ENCODE measurements at places on chromosomes 13 and 19.

DNA sequence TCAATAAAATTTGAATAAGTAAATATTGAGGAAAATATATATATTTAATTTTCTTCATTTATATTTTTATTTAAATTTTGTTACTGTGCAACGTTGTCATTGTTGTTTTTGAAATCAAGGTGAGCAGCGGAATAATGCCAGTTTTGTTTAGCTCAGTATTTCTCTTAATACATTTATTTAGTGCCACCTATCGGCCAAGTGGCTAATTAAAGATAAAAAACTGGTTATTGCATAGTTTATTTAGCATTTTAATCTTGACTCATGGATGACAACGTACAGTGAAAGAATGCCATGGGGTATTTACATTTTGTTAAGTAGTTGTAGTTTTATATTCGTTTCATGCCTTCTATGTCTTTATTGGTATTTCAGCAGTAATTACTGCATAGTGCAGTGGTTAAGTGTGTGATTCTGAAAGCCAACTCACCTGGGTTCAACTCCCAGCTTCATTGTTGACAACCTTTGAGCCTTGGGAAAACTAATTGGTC is 265.9 kb downstream of the MYO16 start:
- peak; percentile 63 for DNase-seq

DNA sequence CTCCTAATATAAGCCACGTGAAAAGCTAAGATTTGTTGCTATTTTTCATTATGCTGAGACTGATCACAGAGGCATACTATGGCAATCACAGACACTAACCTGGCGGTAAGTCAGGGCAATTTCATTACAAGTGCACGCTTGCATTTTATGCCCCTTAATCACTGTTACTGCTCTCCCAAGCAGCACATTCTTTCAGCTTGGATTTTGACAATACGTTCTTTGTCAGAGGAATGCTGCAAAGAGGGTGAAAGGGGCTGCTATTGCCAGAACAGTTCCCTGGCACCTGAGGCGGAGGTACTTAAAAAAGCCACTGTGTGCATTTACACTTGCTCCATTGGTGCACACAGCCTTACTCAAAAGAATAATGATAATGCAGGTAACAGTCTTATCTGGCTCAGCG is 346.6 kb downstream of the RFC3 start:
- DNase-seq: peak; percentile 88

GRCh38 chr13:32019612-32020233 is 11.9 kb upstream of the FRY start:
- DNase-seq: peak; percentile 50

GRCh38 chr19:32869369-32869965 is at the start of gene SLC7A9:
TSS of gene SLC7A9 (minus strand) at chr19:32869767. CDS start at chr19:32868534, 1,233 bp downstream.
- DNase-seq: peak; percentile 23

DNA sequence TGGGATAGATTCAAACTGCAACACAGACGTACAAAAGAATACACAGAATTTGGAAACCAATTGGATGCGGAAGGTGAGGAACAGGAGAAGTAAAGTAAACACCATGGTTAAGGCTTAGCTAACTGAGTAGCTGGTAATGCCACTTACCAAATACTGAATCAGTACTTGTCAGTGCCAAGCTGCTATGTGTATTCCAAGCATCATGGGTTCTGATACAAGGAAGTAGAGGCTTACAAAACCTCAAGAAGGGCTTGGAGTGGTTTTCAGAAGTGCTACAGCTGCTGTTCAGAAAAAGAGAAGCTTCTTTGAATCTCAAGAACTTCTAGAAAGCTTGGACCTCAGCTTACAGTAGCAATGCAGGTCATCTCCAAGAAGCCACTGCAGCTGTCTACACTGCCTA is 35.9 kb upstream of the DCT start:
- DNase-seq: no peak

DNA sequence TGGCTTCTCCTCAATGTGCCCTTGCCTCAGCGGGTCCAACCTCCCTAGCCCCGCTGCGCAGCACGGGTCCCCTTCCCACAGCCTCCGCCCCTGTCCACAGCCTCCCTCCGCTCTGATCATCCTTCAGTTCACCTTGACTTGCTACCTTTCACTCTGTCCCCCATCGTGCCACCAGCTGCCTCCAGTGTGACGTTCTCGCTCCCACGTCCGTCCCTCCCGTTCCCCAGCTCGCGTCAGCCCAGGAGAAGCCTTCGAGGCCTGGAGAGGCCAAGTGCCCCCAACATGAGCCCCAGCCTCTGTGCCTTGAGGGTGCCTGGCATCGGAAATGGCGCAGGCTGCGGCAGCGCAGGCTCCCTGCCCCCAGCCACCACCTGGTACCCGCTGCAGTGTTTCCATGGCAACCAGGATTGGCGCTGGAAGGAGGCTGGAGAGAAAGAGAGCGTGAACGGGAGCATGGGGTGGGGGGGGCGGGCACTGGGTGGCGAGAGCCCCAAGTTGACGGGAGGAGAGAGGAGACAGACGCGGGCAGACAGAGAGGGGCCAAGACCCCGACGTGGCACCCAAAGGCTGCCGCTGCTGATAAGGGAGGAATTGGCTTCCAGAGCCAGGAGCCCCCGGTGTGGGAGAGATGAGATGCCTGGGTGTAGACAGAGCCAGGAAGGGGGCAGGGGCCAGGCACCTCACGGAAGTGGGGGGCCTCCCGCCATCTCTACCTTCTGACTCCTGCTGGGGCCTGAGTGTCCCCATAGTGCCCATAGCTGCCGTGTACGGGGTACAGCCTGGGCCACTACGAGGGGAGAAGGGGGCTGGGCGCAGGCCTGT is 844 bp upstream of the ASPDH start:
- no peak for DNase-seq

DNA sequence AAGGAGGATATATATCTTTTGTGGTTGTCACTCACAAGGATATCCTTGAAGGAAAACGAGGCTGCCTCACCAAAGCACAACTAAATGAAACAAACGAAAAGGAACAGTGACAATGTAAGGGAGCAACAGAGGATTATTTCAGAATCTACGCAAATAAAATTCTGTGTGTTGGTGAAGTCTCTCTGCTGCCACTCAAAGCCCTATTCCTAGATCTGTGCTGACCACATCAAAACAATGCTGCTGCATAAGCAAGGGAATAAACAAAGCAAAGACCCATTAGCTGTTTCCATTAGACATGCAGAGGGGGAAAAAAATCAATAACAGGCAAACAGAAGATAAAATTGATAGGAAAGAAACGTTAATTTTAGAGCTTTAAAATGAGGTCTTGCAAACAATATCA is 204.4 kb downstream of the MZT1 start:
- no peak for DNase-seq

DNA sequence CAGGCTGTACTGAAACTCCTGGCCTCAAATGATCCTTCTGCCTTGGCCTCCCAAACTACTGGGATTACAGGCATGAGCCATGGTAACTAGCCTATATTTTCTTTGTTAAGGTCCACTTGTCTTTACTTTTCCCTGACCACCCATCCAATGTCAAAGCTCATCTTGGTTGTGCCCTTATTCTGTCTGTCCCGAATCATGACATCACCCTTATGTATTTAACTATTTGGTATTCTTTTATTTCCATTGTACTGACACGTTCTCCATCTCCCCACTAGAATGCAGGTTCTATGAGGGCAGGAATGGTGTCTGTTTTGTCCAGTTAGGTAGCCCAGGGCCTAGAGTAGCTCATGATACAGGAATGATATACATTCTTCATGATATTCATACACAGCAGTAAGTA is 104.8 kb downstream of the ZNF536 start:
- DNase-seq: no peak

- no peak for DNase-seq
Measured at GRCh38 chr19:47545061-47545948, 27.6 kb downstream of the ZNF541 start.

- peak; percentile 82 for DNase-seq
Measured at GRCh38 chr19:41296433-41296871, 13.5 kb upstream of the CCDC97 start.

- DNase-seq: peak; percentile 97
Measured at GRCh38 chr13:113410472-113411201, 42.7 kb downstream of the ADPRHL1 start.

DNA sequence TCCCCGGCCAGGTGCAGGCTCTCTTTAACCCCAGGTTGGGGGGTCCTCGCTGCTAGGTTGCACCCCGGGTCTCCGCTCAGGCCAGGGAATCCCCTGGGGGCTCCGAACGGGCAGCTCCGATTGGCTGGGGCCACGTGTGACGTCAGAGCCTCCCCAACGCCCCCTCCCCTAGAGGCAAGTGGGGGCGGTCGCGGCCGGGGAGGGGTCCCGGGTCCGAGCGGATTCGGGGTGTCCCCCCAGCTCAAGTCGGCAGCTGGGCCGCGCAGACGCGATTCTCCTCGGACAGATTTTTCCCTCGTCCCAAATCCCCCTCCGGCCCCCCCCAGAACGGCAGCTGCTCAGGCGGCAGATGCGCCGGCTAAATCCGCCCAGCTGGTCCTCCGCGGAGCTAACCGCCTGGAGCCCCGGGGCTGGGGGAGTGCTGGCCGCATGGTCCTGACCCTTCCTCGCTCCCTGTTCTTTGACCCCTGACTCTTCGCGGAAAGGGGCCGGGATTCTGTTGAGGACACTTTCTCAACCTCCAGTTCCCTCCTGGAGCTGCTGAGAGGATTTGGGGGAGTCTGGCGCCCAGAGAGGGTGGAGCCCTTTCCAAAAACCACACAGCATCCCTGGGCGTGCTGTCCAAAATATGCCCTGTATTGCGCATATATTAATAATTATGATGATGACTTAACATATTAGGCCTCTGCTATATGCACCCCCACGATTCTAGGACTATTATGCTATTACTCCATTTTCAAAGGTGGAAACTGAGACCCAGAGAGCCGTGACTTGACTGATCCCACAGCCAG is 25.4 kb upstream of the SEMA6B start:
- DNase-seq: no peak

All from kidney tubule cell (primary cell).